ENCODE measurements at places on chromosomes 5 and 9.

DNA sequence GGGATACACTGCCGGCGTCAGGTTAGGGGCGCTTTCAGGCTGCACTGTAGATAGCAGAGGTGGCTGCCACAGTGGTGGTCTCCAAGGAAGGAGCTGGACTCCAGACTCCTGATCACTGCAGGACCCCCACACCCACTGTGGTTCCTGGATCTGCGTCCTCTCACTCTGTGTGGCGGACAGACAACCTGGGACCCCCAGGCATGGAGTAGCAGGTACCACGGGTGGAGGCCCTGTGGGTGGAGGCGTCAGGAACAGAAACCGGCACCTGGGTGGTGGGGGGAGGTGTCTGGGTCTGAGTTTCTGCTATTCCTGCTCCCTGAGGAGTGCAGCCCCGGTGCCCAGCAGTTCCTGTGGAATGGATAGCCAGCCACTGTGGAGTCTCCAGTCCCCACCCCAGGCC is 75.1 kb upstream of the PCAT7 start:
- no peak for DNase-seq

GRCh38 chr5:124000538-124000937 is 488.6 kb downstream of the CSNK1G3 start:
- DNase-seq: no peak

DNA sequence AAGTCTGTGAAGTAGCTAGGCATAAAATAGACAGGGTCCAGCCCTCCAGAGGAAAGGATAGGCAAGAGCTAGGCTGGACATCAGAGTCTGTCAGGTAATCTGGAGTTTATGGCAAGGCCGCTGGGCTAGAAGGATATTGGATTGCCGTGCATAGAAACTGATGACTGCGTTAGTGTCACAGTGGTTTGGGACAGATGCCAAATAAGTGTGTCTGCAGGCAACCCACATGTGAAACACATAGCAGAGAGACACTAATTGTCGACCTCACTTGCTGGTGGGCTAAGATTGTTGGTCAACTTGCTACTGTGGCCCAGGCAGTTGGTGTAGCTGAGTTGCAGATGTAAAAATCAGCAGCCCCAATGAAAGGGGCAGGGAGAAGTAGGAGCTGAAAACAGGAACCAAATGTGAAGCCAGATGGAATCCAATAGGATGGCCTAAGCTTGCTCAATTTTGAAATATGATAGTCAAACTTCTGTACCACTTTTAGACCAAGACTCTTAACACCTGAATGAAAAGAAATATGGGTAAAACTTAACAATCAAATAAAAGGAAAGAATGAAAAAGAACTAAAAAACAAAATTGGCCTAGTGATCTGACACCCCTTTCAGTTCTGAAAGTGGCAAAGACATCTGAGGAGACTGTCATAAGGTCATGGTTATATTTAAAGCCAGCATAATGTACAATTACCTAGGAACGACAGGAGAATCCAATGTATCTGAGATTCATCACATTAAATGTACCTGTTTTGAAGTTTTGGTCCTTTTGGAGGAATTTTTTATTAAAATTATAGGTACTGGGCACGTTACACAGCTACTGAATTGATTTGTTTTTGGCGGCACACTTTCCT is 243.3 kb upstream of the ACTBL2 start:
- DNase-seq: no peak

DNA sequence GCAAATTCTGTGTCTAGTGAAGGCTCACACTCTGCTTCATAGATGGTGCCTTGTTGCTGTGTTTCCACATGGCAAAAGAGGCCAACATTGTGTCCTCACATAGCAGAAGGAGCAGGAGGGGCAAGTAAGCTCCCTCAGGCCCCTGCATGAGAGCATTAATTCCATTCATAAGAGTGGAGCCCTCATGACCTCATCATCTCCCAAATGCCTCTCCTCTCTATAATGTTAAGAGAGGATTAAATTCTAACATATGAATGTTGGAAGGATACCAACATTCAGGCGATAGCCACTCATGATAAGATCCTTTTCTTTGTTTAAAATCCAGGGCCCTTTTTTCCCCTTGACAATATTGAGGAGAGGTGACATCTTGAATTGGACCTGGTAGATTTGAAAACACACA is 35.2 kb upstream of the PAM start:
- DNase-seq: no peak

GRCh38 chr9:35533398-35533797 is 43.5 kb downstream of the RUSC2 start:
- DNase-seq: no peak

DNA sequence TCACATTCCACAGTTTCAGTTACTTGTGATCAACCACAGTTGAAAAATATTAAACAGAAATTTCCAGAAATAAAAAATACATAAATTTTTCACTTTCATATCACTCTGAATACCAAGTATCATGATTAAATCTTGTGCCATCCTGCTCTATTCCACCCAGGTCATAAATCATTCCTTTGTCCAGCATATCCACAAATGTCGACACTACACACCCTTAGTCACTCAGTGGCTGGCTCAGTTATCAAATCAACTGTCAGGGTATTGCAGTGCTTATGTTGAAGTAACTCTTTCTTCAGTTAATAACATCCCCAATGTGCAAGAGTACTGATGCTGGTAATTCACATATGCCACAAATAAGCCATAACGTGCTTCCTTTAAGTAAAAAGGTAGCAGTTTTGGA is 115.7 kb downstream of the FBXL17 start:
- DNase-seq: no peak

- no peak for DNase-seq
These were observed 43.0 kb upstream of the GNAQ start for GRCh38 chr9:78074385-78075291.

DNA sequence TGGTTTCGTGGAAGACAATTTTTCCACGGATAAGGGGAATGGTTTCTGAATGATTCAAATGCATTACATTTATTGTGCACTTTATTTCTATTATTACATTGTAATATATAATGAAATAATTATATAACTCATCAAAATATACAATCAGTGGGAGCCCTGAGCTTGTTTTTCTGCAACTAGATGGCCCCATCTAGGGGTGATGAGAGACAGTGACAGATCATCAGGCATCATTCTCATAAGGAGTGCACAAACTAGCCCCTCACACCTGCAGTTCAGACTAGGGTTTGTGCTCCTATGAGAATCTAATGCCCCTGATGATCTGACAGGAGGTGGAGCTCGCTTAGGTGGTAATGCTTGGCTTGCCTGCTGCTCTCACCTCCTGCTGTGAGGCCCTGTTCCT is 6.4 kb downstream of the ISCA1 start:
- DNase-seq: no peak

DNA sequence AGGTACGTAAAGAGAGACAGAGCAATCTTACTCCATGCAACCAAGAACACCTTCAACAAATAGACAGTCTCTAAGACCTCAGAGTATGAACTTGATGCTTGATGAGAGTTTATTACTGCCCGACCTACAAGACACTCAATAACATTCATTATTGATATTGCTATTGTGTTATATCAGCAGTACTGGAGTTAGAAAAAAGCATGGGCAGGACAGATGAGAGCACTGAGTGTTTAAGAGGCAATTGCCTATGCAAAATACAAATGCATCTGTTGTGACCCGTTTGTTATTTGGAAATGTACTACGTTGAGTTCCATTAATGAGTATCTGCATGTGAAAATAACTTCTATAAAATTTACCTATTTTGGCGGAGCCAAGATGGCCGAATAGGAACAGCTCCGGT is 8.1 kb upstream of the MARCOL start:
- no peak for DNase-seq

- no peak for DNase-seq
These were observed 175.9 kb downstream of the ERCC6L2 start for GRCh38 chr9:96051423-96051822.

DNA sequence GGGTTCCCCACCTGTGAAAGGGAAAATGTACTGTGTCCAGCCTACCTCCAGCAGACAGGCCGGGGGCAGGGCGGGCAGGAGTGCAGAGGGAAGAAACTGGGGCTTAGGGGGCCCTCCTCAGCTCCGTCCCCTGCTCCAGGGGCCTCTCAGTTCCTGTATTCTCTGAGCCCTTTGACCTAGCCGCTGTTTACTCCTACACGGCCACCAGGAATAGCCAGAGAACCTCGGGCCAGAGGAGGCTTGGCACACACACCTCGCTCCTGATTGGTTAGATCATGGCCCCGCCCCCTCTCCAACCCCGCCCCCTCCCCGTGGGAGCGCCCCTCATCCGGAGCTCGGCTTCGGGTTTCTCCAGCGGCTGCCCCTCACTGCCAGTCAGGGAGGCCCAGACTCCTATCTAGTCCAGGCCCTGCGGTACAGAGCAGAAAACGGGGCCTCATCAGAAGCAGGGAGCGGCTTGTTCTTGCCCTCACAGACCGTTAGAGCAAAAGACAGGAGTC is 2.2 kb downstream of the ST6GALNAC6 start:
- no peak for DNase-seq

DNA sequence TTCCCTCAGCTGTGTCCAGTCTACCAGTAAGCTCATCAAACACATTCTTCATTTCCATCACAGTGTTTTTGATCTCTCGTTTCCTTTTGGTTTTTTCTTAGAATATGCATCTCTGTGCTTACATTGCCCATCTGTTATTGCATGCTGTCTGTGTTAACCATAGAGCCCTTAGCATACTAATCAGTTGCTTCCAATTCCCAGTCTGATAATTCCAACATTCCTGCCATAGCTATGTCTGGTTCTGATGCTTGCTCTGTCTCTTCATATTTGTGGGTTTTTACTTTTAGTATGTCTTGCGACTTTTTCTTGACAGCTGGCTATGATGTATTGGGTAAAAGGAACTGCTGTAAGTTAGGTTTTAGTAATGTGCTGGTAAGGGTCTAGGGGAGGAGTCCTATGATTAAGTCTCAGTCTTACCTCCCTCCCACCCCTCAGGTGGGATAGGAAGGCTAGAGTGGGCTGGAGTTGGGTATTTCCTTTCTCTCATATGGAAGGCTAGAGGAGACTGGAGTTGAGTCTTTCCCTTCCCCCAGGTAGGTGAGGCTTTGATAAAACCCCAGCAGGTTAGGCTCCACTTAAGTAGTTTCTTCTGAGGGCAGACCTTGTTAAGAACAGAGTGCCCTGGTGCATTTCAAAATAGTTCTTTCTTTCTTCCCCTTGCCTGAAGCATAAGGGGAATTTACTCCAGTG is 99.1 kb upstream of the RASGRF2 start:
- DNase-seq: no peak

DNA sequence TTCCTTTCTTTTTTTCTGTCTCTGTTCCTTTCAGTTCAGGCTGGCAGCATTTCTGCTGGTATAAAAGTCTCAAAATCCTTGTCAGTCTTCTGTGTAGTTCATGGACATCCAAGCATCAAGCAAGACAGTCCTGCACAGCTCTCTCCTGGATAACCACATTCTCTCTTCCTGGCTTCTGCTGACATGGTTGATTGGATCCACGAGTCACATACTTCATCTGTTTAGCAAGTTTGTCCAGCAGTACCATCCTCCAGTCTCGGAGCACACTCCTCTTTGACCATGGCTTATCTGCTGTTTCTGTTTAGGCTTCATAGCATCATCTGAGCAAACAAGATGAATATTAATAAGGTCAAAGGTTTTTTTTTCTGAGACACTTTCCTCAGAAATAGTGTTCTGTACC is 220.8 kb downstream of the KDM4C start:
- DNase-seq: no peak

DNA sequence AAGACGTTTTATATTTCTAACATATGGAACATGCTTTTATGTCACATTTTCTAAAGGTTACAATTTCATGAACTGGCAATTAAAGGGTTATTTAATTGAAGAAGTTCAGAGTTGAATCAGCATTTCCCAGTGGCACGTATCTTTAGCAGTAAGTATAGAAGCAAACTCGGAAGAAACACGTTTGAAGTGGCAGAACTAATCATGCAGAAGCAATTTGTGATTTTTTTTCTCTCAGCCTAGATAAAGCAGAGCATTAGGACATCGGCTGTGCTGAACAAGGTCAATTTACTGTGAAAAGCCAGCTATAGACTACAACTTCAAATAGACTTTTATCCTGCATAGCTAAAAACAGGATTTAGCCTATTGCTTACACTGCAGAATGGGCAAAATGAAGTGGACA is 104.7 kb downstream of the ISL1 start:
- DNase-seq: no peak

DNA sequence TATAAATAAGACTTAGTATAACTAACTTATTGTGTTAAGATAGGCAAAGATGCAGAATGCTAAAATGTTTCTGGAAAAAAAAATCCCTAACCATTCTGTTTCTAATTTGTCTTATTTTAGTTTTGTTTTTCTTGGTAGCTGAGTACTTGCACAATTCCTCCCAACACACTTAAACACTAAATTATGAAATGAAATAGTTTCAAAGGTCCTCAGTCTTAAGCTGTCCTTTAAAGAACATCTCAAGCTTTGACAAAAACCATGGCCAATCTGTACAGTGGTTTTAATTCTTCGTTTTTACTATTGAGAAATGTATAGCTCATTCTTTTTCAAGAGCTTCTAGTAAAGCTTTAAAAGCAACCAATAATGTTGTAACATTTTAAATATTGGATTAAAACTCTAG is 171.5 kb downstream of the EDIL3 start:
- no peak for DNase-seq

- DNase-seq: no peak
These were observed 4.5 kb downstream of the RALGDS start for GRCh38 chr9:133116346-133117231.

DNA sequence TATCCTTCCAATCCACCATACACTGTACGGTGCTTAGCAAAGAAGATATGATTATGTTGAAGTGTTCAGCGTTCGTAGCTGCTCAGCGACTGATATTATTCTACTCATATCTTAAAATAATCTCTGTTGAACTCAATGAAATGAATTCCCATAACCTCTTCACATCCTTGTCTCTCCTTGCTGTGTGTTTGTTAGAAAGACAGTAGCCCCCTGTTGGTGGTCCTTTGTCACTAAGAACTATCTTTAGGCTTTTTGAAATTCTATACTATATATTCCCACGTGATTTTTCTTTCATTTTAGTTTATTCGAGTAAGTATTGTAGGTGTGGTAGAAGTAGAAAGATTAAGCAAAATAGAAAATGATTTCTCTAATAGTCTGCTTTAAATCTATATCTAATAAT is 762.8 kb upstream of the WWC1 start:
- DNase-seq: no peak

- DNase-seq: no peak
These were observed 226.3 kb downstream of the AOPEP start for GRCh38 chr9:94952565-94953373.

GRCh38 chr9:137109250-137110146 is 5.0 kb downstream of the DPP7 start:
- DNase-seq: no peak

GRCh38 chr5:174599992-174600391 is 124.4 kb upstream of the MSX2 start:
- no peak for DNase-seq

GRCh38 chr9:137189297-137190295 is 1.1 kb downstream of the SSNA1 start:
- no peak for DNase-seq

DNA sequence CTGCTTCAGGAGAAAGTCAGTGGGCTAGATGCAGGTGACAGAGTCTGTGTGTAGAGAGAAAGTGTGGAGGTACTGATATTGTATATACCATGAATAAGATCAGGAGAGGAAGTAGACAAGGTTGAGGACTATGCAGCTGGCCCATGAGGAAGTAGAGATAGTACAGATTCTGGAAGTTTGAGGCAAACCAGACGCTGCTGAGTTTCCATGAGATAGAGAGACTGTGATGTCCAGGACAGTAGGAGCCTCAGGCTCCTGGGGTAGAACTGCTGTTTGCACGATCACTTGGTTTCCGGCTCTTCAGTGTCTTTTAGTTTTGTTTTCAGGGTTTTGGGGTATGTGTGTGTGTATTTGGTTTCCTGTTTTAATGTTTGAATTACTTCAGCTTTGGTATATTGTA is 13.6 kb downstream of the OTULINL start:
- no peak for DNase-seq

GRCh38 chr5:42912184-42912798 is 100.6 kb upstream of the SELENOP start:
- DNase-seq: peak; percentile 14

All from stimulated activated CD4-positive, alpha-beta T cell treated with anti-CD3 and anti-CD28 coated beads, Interleukin-1b, Interleukin-23, amount 100 ng/mL, for 1 hour (primary cell).